ENCODE measurements at places on chromosomes 5 and 9.

- no peak for DNase-seq
Measured at GRCh38 chr5:179258001-179258921, 87.0 kb downstream of the ADAMTS2 start.

GRCh38 chr9:124438091-124438490 is 12.2 kb upstream of the ADGRD2 start:
- no peak for DNase-seq

GRCh38 chr9:77751341-77752091 is 103.4 kb upstream of the GNA14 start:
- DNase-seq, result peak; percentile 97

GRCh38 chr5:15819617-15820016 is 319.6 kb downstream of the FBXL7 start:
- DNase-seq, result no peak

DNA sequence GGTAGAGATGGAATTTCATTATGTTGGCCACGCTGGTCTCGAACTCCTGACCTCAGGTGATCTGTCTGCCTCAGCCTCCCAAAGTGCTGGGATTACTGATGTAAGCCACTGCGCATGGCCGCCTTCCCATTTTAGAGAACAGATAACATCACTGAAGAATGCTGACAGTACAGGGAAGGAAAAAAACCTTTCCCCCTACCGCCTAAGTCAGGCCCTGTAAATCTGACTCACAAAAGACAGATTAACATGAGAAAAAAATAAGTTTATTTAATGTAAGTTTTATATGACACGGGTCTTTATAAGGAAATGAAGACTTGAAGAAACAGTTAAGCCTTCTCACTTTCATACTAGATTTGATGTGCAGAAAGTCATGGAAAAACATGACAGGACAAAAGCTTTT is 227.2 kb upstream of the ZNF608 start:
- DNase-seq, result no peak

DNA sequence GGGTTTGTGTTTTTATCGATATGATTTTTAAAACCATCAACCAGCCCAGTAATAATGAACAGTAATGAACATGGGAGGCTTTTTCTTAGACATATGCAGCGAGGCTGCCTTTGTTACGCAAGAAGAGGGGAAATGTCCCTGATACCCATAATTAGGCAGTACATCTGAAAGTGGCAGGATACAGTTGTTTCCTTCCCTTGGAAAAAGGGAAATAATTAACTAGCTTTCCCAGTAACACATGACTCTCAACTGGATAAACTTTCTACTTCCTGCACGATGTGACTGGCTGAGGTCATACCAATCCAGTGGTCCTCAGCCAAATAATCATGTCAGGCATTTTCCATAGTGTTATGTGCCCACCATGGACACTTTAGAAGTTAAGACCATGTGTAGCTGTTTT is 431.6 kb upstream of the C9orf72 start:
- DNase-seq, result no peak

DNA sequence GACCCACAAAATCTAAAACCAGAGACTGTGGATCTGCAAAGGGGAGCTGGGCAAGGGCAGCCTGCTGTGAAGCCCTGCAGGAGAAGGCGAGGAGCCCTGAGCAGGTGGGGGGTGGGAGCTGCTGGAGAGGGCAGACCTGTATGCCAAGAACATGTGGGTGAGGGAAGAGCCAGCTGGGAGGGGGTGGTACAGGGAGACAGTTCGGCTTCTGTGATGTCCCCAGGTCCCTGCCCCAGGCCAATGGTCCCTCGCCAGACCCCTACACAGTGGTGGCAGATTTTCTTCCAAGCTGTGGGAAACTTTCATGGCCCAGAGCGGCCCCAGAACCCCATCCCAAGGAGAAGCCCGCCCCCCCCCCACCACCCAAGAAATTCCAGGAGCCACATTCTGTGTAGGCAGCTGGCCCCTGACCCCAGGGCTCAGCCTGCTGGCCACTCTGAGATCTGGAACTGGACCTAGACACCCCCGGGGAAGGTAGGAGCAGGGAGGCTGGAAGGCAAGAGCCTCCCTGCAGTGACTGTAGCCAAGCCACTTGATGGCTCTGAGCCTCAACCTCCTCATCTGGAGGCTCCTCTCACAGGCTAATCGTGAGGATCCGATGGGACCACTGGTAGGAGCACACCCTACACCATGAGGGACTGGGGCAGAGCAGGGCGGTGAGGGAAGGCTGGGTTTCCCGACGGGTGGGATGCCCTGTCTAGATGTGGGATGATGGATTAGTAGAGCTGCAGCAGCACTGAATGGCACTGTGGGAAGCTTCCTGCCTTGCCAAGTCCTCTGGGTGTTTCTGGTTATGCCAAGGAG is 22.6 kb upstream of the CSF1R start:
- DNase-seq, result no peak

- DNase-seq, result no peak
Measured at GRCh38 chr5:102589661-102590060, 90.9 kb upstream of the SLCO6A1 start.

DNA sequence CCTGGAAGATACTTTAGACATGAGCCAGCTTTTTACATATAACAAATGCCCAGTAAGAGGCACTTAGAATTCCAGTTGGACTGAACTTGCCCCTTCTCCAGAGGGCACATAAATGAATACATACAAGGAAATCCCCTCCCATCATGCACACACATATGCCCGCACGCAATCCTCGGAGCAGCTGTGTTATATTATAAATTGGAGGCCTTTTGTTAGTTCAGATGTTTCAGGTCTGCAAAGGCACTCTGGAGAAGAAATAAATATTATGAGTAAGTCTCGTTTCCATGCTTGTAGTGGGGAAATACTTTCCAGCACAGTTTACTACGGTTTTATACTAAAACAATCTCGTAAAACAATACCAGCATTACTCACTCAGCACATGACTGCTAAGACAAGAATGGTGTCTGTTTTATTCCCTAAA is 17.6 kb upstream of the MUSK start:
- peak; percentile 97 for DNase-seq

- no peak for DNase-seq
Measured at GRCh38 chr5:103186152-103186551, 66.1 kb downstream of the PPIP5K2 start.

DNA sequence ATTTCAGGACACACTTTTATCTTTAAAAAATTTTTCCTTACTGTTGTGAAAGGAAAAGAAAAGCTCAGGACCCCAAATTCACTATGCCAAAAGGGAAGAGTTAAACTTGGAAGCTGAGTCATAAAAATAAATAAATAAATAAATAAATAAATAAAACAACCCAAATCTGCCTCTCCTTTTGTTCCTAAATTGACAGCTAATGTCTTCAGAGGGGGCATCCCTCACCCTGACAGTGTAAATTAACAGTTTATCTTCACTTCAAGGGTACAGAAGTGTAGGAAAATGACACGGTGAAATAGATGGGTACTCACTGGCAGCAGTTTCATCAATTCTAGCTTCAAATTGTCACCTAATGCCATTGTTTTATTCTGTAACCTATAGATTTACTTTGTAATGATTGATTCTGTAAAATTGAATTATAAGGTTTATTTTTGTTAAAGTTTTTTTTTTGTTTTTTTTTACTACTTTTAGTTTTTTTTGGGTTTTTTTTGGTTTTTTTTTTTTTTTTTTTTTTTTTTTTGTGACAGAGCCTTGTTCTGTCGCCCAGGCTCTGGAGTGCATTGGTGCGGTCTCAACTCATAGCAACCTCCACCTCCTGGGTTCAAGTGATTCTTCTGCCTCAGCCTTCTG is 18.5 kb upstream of the ANXA1 start:
- DNase-seq, result no peak

DNA sequence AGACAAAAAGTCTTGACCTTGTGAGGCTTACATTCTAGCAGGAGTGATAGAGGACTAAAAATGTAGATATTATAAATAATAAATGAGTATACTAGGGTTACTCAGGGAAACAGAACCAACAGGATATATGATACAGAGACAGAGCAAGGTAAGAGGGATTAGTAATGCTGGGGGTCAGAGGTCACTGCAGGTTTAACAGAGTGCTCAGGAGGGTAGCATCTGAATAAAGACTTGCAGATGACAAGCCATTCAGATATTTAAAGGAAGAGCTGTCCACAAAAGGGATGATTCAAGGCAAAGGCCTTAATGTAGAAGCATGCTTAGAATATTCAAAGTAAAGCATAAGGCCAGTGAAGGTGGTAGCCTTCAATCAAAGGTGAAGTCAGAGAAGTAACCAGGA is 65.6 kb upstream of the SEMA6A start:
- DNase-seq, result no peak

DNA sequence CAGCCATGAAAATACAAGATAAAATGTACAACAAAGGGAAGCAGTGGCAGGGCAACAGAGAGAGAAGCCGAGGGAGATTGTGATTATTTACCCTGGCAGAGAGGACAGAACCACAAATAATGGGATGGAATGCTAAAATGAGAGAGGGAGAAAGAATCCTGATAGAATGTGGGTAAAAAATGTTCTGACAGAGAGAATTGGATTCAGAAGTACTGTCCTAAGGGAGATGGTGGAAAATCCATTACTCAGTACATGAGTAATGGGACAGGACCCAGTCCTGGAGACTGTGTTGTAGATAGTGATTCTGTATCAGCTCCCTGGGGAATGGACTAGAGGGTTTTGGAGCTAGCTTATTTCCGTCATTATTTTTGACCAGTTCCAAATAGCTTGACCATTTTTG is 831.5 kb downstream of the MAT2B start:
- DNase-seq, result peak; percentile 92

DNA sequence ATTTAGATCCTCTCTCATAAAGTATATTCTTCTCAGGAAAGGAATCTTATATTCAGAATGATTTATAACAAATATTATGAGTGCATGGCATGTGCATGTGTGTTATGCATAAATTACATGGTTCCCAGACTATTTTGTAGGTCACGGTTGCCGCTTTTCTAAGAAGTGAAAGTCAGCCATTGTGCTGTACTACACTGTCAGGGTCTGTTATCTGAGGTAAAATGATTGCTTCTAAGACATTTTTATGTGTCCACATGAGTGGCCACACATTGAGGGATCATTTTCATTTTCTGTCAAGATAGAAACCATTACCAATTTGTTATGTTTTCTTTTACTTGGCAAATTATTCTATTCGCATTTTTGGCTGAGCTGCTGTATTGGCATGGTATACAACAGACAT is 210.8 kb downstream of the CWC27 start:
- DNase-seq, result no peak

DNA sequence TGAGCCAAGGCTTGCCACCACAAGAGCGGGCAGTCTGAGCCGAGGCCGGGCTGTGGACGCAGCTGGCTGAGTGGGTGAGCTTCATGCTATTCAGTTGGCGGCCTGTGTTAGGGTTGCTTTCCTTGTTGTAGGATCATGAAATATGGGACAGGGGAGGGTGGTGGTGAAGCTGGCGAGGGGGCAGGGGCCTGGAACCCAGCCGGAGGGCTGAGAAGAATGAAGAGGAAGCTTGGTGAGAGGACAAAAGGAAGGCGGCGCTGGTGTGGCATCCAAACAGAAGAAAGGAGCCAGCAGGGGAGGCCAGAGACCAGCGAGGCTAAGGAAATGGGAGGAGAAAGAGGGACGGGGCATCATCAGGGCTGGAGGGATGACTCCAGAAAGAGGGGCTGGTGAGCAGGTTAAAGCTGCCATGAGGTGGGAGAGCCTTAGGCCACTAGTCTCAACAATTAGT is 18.3 kb downstream of the RALGPS1 start:
- DNase-seq, result no peak

GRCh38 chr9:4923580-4924544 is 61.2 kb upstream of the JAK2 start:
- no peak for DNase-seq

DNA sequence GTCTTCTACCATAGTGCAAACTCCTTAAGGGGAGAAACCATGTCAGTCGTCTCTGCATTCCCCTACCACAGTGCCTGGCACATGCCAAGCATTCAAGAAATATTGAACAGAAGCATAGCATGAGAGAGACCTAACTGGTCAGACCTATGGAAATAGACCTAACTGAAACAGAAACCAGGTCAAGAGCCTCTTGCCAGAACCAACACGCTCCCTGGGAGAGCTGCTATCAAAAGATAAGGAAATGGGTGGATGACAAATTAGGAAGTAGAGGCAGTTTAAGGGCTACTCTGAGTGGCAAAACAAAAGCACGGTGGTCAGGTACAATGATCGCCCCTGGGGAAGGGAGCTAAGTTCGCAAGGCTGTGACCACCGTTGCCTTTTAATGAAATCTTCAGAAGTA is 66.0 kb upstream of the SMIM15 start:
- DNase-seq, result no peak

- peak; percentile 92 for DNase-seq
Measured at GRCh38 chr9:4674783-4675182, 4.6 kb upstream of the CDC37L1 start.

DNA sequence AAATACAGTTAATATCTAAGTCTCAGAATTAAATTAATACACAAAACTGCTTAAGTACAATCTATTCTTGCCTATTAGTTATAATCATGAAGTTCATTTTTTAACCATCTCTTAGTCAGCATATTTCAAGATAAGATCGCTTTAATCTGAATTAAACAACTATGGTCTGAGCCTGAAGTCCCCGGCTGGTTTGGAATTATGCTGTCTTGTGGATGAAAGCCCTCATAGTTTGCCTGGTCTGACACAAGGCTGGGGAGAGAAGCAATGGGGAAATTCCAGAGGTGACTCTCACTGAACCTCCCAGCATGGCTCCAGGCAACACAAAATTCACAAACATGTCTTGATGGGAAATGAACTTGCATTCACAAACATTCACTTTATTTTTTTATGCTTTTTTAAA is 28.0 kb upstream of the GRAMD2B start:
- peak; percentile 72 for DNase-seq

DNA sequence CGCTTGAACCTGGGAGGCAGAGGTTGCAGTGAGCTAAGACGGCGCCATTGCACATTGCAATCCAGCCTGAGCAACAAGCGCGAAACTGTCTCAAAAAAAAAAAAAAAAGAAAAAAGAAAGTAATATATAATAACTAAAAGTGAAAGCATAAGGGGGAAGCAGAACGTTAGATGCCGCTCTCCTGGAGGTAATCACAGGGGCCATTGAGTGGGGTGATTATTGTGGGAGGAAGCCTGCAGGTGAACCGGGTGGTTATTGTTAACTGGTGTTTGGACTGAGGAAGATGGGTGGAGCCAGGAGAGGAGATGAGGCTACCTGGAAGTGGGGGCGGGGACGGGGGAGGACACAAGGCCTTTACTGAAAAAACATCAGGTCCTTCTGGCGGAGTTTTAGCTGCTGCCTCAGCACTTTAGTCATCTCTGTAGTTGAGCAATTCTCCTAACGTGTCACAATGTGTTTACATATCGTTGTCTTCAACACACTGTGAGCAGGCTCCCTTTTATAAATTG is 5.3 kb upstream of the TJP2 start:
- no peak for DNase-seq

- no peak for DNase-seq
Measured at GRCh38 chr5:52706775-52707174, 80.9 kb upstream of the ITGA1 start.

- DNase-seq, result no peak
Measured at GRCh38 chr5:65811885-65812284, 89.9 kb downstream of the NLN start.

- DNase-seq, result no peak
Measured at GRCh38 chr9:125240649-125240999, 519 bp downstream of the HSPA5 start.

GRCh38 chr9:134641173-134641989 is at the start of gene COL5A1:
COL5A1 (plus strand) TSS chr9:134641803; CDS start chr9:134642188, 385 bp downstream.
- peak; percentile 97 for DNase-seq
